ENCODE measurements at places on chromosomes 7 and 10. TPM values are rescaled to one million over a fixed set of nuclear protein-coding genes. Genes with fewer than 3 reads are reported as not detected.

The OR2A7 gene
- total RNA-seq, result 3.4 TPM

The PRR15 gene
- 1.3 TPM for total RNA-seq

The NUTM2D gene
- total RNA-seq, result 1.8 TPM

The ZMIZ1 gene
- total RNA-seq, result 35.4 TPM

The TNKS2 gene
- total RNA-seq, result 43.5 TPM

The NPFFR1 gene
- not detected for total RNA-seq

The PFKP gene
- total RNA-seq, result 92.4 TPM

GRCh38 chr7:107854454-107854853 is 36.5 kb upstream of the DLD start:
- DNase-seq, result no peak
- no peak overlapping the region for H3K4me3 ChIP-seq
- no peaks in the 10 kb centered on the region for H3K36me3 ChIP-seq
- no peaks in the 10 kb centered on the region for H3K27me3 ChIP-seq
- peaks cover 6% of the 10 kb centered on the region for H3K4me1 ChIP-seq

DNA sequence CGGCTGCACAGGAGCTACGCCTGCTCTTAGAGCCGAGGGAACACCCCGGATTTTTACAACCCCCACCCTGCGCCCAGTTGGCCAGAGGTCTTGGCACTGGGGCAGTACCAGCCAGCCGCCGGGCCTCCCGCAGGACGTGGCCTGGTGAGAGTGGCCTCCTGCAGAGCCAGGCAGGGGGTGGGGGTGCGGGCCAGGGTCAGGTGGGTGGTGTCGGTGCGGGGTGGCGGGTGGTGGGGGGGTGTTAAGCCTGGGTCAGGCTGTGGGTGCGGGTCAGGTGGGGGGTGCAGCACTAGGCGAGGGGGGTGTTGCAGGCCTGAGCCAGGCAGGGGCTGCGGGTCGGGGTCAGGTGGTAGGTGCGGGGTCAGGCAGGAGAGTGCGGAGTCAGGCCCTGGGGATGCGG is 647 bp downstream of the ECHS1 start:
- peak overlapping the region; percentile 90 for H3K4me3 ChIP-seq
- H3K27me3 ChIP-seq, result no peaks in the 10 kb centered on the region
- DNase-seq, result no peak
- H3K4me1 ChIP-seq, result peaks cover 12% of the 10 kb centered on the region
- peaks cover 14% of the 10 kb centered on the region for H3K36me3 ChIP-seq

DNA sequence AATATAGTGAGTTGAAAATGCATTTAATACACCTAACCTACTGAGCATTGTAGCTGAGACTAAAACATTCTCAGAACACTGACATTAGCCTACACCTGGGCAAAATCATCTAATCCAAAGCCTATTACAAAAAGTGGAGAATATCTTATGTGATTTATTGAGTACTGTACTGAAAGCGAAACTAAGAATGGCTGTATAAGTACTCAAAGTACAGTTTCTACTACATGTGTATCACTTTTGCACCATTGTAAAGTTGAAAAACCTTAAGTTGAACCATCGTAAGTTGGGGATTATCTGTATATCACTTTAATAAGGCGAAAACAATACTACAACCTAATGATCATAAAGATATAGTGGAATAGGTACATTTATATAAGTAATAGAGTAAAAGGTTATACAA is 45.4 kb upstream of the GRB10 start:
- H3K27me3 ChIP-seq, result no peaks in the 10 kb centered on the region
- H3K4me3 ChIP-seq, result no peak overlapping the region
- H3K27ac ChIP-seq, result no peak overlapping the region
- H3K4me1 ChIP-seq, result no peaks in the 10 kb centered on the region

Measured in esophagus squamous epithelium (tissue), 5 donors.